ENCODE measurements at places on chromosomes 3 and 15. TPM values are rescaled to one million over a fixed set of nuclear protein-coding genes. Genes with fewer than 3 reads are reported as not detected.

OSTN gene
- total RNA-seq: not detected

CHL1 gene
- total RNA-seq: not detected

BMF gene
- total RNA-seq: 4.5 TPM

SCN5A gene
- 5.5 TPM for total RNA-seq

GPR149 gene
- not detected for total RNA-seq

CTXN2 gene
- not detected for total RNA-seq

CCDC39 gene
- not detected for total RNA-seq

DAPK2 gene
- total RNA-seq: 4.0 TPM

CACNA2D3 gene
- not detected for total RNA-seq

SLMAP gene
- 38.8 TPM for total RNA-seq

MKRN3 gene
- total RNA-seq: not detected

MESP1 gene
- total RNA-seq: 1.1 TPM

CELSR3 gene
- total RNA-seq: 0.39 TPM

DCUN1D1 gene
- 14.3 TPM for total RNA-seq

DYNLT2B gene
- 13.6 TPM for total RNA-seq

ACAA1 gene
- total RNA-seq: 49.4 TPM

CHRNA3 gene
- not detected for total RNA-seq

CCDC13 gene
- total RNA-seq: not detected

CKMT1B gene
- not detected for total RNA-seq

HDC gene
- not detected for total RNA-seq

RGMA gene
- total RNA-seq: not detected

TLR9 gene
- total RNA-seq: not detected

NT5DC2 gene
- total RNA-seq: 44.6 TPM

OR5K2 gene
- not detected for total RNA-seq

RYR3 gene
- not detected for total RNA-seq

SAMMSON gene
- total RNA-seq: not detected

DUOX1 gene
- total RNA-seq: not detected

CHRNB4 gene
- not detected for total RNA-seq

STAB1 gene
- total RNA-seq: 149 TPM

EFCAB12 gene
- not detected for total RNA-seq

RBPMS2 gene
- 0.05 TPM for total RNA-seq

TMF1 gene
- 17.2 TPM for total RNA-seq

GPR27 gene
- not detected for total RNA-seq

MFAP1 gene
- total RNA-seq: 23.7 TPM

REC114 gene
- total RNA-seq: not detected

SETD2 gene
- total RNA-seq: 17.8 TPM

FBXO40 gene
- not detected for total RNA-seq

SLCO2A1 gene
- 5.6 TPM for total RNA-seq

CFAP100 gene
- total RNA-seq: not detected

P2RY1 gene
- total RNA-seq: 1.7 TPM

ADGRG7 gene
- total RNA-seq: not detected

IFT80 gene
- total RNA-seq: 13.2 TPM

STRA6 gene
- 0.10 TPM for total RNA-seq

PIERCE2 gene
- 1.5 TPM for total RNA-seq

ZSCAN2 gene
- total RNA-seq: 9.3 TPM

ITGA11 gene
- total RNA-seq: 1.3 TPM

STARD5 gene
- 2.5 TPM for total RNA-seq

LMCD1 gene
- 14.1 TPM for total RNA-seq

SERINC4 gene
- 0.05 TPM for total RNA-seq
